ENCODE measurements at places on chromosomes 13 and 19.

GRCh38 chr13:112764864-112765561 lies 75.2 kb downstream of the ATP11A start:
- no peak for DNase-seq

DNA sequence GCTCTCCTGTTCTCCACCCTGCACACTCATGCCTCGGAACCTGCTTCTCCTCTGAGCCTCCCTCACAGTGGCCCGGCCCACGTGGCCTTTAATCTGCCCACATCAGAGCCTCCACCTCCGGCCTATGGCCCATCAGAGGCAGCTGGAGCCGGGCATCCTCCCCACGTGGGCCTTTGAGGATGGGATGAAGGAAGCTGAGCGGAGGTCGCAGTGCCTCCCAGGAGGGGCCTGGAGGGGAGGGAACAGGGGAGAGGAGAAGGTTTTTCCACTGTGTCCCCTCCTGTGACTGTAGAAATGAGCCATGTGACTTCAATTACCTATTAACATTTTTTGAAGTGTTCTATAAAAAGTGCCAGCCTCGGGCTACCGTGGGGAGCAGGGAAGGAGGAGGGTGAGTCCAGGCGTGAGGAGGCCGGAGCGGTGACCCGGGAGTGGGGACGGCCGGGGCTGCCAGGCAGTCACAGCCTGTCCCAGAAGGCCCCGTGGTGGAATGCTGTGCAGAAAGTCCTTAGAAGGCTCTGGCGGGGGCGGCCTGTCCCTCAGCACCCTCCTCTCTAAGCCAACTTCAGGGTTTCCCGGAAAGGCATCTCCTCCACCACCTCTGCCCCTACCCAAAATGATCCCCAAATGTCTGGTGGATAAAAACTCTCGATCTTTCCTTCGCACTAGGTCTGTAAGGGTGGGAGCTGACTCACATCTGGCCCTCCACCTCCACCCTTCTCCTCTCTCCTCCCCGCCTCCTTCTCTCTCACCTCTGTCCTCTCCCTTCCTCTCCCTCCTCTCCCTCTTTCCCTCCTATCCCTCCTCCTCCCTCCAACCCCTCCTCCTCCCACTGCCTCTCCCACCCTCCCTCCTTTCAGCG lies 24.8 kb upstream of the SLC1A5 start:
- no peak for DNase-seq

GRCh38 chr13:36925603-36926002 lies 5.6 kb upstream of the SMAD9 start:
- DNase-seq = no peak

- no peak for DNase-seq
These were observed 1494.9 kb upstream of the MIR17HG start for GRCh38 chr13:89852570-89852969.

DNA sequence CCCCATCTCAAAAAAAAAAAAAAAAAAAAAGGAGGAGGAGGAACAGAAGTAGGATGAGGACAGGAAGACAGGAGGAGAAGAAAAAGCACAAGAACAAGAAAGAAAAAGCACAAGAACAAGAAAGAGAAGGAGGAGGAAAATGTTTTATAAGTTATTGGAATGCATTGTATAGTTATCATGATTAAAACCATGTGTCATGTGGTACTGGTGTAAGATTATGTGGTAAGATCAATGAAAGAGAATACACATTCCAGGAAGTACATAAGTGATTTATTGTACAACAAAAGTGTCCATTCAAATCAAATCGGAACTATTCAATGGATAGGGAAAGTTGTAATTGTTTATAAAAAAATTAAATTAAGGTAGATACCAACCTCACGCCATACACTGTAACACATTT lies 167.7 kb downstream of the MZT1 start:
- peak; percentile 3 for DNase-seq

DNA sequence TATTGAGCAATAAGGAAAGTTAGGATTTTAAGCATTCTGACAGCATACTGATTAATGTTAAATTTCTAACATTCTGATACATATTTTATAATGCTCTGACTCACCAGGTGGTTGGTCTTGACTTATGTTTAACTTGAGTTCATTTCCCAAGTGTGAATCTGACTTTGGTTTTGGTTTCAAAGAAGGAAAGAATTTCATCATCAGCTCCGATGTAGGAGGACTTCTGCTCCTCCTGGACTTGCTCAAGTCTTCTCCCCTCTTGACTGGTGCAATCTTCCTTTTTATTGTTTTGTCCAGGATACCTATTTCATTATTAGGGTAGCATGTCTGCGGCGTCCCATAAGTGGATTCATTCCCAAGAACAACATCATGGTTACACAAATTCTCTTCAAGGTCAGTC lies 141.3 kb downstream of the RNF17 start:
- DNase-seq = peak; percentile 53

DNA sequence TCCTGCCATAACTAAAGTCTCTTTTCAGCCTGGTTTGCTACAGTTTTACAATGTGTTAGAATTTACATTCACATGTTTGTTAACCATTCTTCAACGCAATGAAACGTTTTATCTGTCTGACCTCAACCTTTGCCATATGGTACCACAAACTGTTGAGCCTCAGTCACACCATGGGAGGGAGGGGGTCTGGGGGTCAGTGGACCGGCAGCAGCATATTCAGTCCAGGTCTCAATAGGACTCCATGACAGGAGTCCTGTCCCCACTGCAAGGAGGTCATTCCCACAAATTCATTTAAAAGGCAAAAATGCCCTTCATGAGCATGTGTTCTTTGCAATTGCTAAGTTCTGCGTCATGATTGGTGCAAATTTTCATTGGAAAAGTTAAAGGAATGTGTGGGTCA lies 66.6 kb upstream of the OLFM4 start:
- no peak for DNase-seq

DNA sequence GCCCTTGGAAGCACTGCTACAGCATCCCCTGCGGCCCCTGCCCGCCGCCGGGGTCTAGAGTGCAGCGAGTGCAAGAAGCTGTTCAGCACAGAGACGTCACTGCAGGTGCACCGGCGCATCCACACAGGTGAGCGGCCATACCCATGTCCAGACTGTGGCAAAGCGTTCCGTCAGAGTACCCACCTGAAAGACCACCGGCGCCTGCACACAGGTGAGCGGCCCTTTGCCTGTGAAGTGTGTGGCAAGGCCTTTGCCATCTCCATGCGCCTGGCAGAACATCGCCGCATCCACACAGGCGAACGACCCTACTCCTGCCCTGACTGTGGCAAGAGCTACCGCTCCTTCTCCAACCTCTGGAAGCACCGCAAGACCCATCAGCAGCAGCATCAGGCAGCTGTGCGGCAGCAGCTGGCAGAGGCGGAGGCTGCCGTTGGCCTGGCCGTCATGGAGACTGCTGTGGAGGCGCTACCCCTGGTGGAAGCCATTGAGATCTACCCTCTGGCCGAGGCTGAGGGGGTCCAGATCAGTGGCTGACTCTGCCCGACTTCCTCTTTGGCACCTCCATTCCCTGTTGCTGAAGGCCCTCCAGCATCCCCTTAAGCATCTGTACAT lies 4.9 kb downstream of the ZNF574 start:
- no peak for DNase-seq

- no peak for DNase-seq
These were observed 12.1 kb upstream of the ANGPTL8 start for GRCh38 chr19:11227195-11227886.

GRCh38 chr13:40402931-40403431 lies 263.5 kb downstream of the FOXO1 start:
- peak; percentile 58 for DNase-seq

DNA sequence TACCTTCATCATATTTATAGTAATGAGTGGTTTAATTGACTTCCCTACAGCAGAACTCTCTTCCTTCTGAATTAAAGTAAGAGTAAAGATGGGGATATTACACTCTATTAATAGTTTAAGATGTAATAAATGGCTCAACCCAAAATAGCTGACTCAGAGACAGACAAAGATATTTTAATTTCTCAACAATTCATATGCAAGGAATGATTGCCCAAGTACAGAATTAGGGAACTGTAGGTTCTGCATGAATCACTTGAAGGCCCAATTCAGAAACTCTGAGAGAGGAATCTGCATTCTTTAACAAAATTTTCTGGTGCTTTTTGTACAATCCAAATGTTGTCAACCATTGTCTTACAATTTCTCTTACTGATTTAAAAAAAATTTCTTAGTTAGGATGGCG lies 42.9 kb upstream of the PCDH9 start:
- peak; percentile 25 for DNase-seq

GRCh38 chr19:29793116-29793727 lies 18.6 kb upstream of the CCNE1 start:
- no peak for DNase-seq

DNA sequence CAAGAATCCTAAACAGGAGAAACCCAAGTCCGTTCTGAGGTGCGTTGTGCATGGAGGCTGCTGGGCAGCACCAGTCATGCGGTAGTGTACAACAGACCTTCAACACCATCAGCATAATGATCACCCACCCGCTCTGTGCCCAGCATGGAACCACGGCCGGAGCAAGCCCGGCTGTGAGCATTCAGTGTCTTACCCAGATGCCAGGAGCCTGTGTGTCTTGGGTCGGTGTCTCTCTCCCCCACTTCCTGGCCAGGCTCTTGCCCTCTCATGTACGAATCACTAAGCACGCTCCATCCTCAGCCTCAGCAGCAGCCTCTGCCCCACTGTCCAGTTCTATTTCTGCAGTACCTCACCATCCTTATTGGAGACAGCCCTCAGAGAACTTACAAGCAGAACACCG lies 231.6 kb upstream of the IRS2 start:
- DNase-seq = peak; percentile 26

DNA sequence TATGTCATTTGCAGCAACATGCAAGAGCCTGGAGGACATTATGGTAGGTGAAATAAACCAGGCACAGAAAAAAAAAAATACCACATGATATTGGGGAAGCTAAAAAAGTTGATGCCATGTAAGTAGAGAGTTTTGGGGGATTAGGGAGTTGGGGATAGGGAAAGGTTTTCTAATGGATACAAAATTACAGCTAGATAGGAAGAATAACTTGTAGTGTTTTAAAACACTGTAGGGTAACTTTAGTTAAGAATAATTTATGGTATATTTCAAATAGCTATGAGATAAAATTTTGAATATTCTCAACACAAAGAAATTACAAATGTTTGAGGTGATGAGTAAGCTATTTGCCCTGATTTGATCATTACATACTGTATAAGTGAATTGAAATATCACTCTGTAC lies 1456.7 kb upstream of the MIR17HG start:
- DNase-seq = no peak

- no peak for DNase-seq
These were observed 567 bp downstream of the ALKBH6 start for GRCh38 chr19:36013280-36014011.

- no peak for DNase-seq
These were observed 181.4 kb upstream of the TUBA3C start for GRCh38 chr13:19362946-19363510.

- peak; percentile 63 for DNase-seq
These were observed 924.0 kb downstream of the EFNB2 start for GRCh38 chr13:105611424-105611823.

DNA sequence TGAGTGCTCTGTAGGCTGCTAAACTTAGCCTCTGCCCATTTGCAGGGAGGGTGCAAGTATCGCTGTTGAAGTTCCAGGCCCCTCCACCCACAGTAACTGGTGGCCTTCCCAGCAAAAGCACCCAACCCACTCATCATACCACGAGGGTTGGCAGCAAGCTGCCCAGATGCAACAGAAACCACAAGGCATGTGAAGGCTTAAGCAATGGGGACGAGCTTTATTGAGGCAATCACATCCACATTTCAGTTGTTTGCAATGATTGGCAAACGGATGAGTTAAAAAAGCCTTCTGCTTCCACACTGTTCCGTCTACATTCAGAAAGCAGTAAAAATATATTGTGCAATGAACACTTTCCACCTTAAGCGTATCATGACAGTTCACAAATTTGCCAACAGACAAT lies 10.3 kb downstream of the GJB6 start:
- DNase-seq = no peak

- no peak for DNase-seq
These were observed at the start of gene BST2 for GRCh38 chr19:17405250-17406045. BST2 (minus strand) TSS chr19:17405630; CDS start chr19:17405575, 55 bp downstream.

DNA sequence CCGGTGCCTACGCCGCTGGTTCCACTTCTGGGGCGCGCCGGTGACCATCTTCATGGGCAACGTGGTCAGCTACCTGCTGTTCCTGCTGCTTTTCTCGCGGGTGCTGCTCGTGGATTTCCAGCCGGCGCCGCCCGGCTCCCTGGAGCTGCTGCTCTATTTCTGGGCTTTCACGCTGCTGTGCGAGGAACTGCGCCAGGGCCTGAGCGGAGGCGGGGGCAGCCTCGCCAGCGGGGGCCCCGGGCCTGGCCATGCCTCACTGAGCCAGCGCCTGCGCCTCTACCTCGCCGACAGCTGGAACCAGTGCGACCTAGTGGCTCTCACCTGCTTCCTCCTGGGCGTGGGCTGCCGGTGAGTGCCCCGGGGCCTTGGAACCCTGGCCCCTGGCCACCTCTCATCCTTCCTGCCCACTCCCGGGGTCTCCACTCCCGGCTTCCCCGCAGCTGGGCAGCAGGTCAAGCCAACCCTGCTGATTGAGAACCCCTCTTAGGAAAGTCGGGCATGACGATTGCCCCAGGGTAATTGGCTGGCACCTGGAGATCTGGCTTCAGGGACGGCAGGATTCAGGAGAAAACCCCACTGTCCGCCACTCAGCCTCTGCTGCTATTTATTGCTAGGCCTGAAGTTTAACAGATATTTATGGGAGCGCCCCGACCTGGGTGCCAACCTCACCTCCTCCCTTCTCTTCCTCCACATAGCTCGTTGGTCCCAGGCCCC lies 39.1 kb downstream of the TRPM4 start:
- no peak for DNase-seq

DNA sequence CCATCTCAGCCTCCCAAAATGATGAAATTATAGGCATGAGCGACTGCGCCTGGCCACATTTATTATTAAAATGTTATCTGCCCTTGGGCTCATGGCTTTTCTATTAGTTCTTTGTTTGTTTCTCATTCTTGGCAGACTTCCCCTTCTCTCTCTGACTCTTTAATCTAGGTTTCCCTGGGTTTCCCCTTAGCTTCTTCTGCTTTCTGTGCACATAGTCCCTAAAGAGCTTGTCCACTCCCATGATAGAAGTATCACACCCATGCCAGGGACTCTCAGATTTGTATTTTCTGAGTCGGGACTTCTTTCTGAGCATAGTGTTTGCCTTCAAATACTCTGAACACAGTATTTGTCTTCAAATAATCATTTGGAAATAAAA lies 38.6 kb upstream of the ITM2B start:
- no peak for DNase-seq

GRCh38 chr13:112259511-112259910 lies 116.6 kb upstream of the SPACA7 start:
- DNase-seq = no peak

DNA sequence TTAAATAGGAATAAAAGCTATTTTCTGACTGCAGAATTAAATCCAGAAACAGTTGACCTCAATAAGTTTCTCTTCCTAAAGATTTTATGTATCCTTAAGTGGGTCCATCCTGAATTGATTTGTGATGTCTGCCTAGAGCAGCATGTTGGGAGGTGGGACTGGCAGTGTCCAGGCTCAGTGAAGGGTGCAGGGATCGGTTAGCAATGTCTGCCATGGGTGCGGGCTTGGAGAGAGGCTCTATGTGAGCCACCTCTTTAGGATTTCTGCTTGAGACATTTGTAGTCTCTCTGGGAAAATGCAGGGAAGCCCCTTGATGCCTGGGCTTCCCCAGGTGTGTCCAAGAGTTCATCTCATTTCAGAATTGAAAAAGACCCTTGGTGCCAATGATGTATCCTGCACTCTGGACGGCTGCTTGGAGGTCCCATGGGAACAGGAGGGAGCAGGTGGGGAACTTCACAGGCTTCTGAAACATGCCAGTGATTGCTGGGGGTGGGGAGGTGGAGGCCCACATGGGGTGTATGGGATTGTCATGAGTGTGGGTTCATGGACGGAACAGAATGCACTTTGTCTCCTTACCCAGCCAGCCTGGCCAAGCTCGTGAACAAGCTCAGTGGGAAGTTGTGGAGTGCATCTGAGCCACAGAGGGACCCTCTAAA lies 6.2 kb upstream of the COLGALT1 start:
- DNase-seq = no peak

GRCh38 chr19:912181-913079 lies 589 bp downstream of the R3HDM4 start:
- no peak for DNase-seq

Data from fibroblast of skin of right quadriceps (primary cell).